ENCODE measurements at places on chromosomes 2 and 18. TPM values are rescaled to one million over a fixed set of nuclear protein-coding genes. Genes with fewer than 3 reads are reported as not detected.

GKN2 gene
- not detected for total RNA-seq

DNA sequence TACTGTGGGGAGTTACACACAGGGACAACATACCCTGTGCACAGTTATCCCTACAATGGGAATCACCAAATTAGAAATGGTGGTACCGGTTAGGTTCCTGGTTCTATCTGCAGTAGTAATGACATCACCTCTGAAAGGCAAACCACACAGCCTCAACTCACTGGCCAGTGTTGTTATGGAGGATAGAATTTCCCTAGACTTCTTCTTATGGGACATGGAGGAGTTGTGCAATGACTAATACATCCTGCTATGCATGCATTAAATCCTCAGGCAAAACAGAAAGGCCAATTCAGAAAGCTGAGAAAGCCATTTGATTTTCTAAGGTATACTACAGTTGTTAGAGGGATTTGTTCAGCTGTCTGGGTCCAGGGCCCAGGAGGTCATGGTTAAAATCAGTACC lies 439.3 kb downstream of the TMX3 start:
- no peaks in the 10 kb centered on the region for H3K27me3 ChIP-seq
- no peak overlapping the region for H3K27ac ChIP-seq
- no peak overlapping the region for H3K4me3 ChIP-seq
- no peak for DNase-seq
- no peaks in the 10 kb centered on the region for H3K4me1 ChIP-seq
- H3K36me3 ChIP-seq = no peaks in the 10 kb centered on the region

DNA sequence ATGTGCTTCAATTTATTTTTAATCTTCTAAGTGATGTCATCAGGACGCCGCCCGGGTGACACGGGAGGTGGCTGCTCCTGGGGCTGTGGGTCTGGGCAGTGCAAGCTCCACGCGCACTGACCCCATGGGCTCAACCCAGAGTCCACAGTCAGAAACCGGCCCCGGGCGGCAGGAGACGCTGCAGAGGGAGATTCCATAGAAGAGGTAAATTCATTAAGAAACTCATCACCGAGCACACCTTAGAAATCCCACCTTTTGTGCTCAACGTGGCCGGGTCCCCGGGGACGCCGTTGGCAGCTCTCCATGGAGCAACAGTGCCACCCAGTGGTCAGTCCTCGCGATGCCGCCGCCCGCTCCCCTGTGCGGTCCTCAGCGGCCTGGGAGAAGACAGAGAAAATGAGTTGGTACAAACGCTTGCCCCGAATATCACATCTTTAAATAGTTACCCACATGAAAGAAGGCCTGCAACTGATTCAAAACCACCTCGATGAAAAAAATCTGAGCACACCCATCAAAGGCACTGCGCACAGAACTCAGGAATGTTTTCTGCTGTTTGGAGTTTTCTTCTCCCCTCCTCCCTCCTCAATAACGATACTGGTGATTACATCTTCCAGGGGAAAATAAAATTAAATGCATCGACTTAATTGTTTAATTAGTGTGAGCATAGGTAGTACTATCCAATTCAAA lies 92.6 kb downstream of the CMPK2 start:
- H3K36me3 ChIP-seq = no peaks in the 10 kb centered on the region
- peak; percentile 68 for DNase-seq
- no peak overlapping the region for H3K4me3 ChIP-seq

GRCh38 chr18:75959150-75959549 lies 531.6 kb upstream of the SMIM21 start:
- no peak for DNase-seq
- no peaks in the 10 kb centered on the region for H3K27me3 ChIP-seq
- no peak overlapping the region for H3K27ac ChIP-seq
- no peak overlapping the region for H3K4me3 ChIP-seq

PIKFYVE gene
- total RNA-seq = 36.6 TPM

MPP4 gene
- not detected for total RNA-seq

DNA sequence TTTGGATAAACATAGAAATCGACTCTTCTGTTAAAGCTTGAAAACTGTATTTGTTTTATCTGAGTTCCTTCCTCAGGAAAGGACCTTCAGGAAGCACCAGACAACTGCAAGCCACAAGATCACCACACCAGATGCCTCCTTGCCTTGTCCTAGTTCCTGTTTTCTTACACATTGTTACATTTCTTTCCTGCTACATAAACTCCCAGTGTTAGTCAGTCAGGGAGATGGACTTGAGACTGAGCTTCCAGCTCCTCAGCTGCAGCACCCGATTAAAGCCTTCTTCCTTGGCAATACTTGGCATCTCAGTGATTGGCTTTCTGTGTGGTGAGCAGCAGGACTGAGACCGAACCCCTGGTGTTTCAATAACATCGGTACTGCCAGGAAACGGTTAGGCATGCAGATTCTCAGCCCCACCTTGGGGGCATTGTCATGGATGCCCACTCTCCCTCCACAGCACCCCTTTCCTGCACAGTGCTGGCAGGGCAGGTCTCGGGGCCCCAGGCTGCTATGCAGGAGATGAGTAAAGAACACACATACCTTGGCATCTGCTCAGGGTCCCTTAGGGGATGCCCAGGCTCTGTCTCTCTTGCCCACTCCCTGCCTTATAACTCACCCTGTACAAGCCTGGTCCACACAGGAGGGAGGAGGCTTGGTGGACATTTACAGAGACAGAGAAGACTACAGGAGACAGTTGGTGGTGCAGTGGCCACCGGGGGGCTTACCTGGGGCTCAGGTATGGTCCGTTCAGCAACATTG lies 32.6 kb downstream of the ANKMY1 start:
- H3K27ac ChIP-seq = no peak overlapping the region
- peak; percentile 6 for DNase-seq
- H3K4me3 ChIP-seq = no peak overlapping the region

GRCh38 chr2:179950391-179950790 lies 56.7 kb downstream of the CWC22 start:
- no peaks in the 10 kb centered on the region for H3K4me1 ChIP-seq
- DNase-seq = no peak
- H3K4me3 ChIP-seq = no peak overlapping the region
- H3K27me3 ChIP-seq = no peaks in the 10 kb centered on the region
- peaks cover 57% of the 10 kb centered on the region for H3K36me3 ChIP-seq

DNA sequence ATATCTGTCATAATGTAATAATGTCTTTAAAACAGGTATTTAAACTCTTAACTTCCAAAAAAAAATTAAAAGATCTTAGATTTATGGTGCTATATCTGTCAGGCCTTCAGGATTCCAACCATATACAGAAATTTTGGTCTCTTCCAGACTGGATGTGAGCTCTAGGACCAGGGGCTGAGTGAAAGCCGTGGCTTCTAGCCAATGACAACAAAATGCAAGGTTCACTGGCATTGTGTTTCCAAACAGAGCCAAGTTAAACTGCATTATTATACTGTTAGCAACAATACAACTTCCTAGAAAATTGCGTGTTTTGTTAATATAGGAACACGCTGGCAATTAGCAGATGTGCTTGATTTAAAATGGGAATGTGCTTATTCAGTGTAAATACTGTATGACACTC lies 809.8 kb upstream of the SOX11 start:
- H3K36me3 ChIP-seq = no peaks in the 10 kb centered on the region
- no peaks in the 10 kb centered on the region for H3K27me3 ChIP-seq
- H3K4me3 ChIP-seq = no peak overlapping the region
- DNase-seq = no peak
- H3K27ac ChIP-seq = no peak overlapping the region

DNA sequence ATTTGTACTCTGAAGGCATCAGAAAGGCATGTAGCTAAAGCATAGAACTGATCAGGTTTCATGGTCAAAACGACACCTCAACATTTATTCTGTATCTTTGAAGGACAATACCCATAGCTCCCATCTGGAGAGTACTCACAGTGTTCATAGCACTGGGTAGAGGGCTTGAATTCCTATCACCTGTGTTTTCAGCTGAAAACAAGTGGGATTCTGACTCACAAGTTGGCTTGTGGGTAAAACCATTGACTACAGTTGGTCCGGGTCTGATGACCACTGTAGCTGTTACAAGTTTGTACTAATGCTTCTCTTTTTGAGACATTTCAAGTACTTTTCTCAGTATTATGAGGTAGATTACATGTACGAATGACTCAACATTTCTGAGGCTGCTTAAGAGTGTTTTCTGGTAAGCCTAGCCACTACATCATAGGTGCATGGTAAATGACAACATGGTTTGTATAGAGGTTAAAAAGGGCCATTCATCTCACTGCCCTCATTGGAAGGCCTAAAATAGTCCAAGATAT lies 68.6 kb upstream of the PELI1 start:
- no peaks in the 10 kb centered on the region for H3K27me3 ChIP-seq
- peak overlapping the region; percentile 95 for H3K27ac ChIP-seq
- peak overlapping the region; percentile 52 for H3K4me3 ChIP-seq
- peaks cover 16% of the 10 kb centered on the region for H3K36me3 ChIP-seq
- peaks cover 59% of the 10 kb centered on the region for H3K4me1 ChIP-seq

TRABD2A gene
- total RNA-seq = 35.9 TPM

- H3K36me3 ChIP-seq = no peaks in the 10 kb centered on the region
- peaks cover 6% of the 10 kb centered on the region for H3K27me3 ChIP-seq
- H3K4me1 ChIP-seq = no peaks in the 10 kb centered on the region
- DNase-seq = no peak
Observed at GRCh38 chr2:85911814-85912692, 23.3 kb upstream of the ST3GAL5 start.

GRCh38 chr2:78024996-78025395 lies 502.8 kb upstream of the LRRTM4 start:
- H3K4me3 ChIP-seq = no peak overlapping the region
- H3K36me3 ChIP-seq = no peaks in the 10 kb centered on the region
- no peak overlapping the region for H3K27ac ChIP-seq
- H3K27me3 ChIP-seq = no peaks in the 10 kb centered on the region

CEBPZ gene
- 42.7 TPM for total RNA-seq

TRIM54 gene
- 0.13 TPM for total RNA-seq

GRCh38 chr2:100239486-100240210 lies 82.7 kb downstream of the LONRF2 start:
- no peak overlapping the region for H3K27ac ChIP-seq
- H3K4me1 ChIP-seq = peaks cover 10% of the 10 kb centered on the region
- no peak overlapping the region for H3K4me3 ChIP-seq
- H3K36me3 ChIP-seq = no peaks in the 10 kb centered on the region
- DNase-seq = no peak
- H3K27me3 ChIP-seq = no peaks in the 10 kb centered on the region

GRCh38 chr2:229688141-229688540 lies 26.2 kb downstream of the DNER start:
- no peaks in the 10 kb centered on the region for H3K4me1 ChIP-seq
- no peak overlapping the region for H3K4me3 ChIP-seq
- DNase-seq = no peak
- H3K27me3 ChIP-seq = peaks cover 11% of the 10 kb centered on the region

DNA sequence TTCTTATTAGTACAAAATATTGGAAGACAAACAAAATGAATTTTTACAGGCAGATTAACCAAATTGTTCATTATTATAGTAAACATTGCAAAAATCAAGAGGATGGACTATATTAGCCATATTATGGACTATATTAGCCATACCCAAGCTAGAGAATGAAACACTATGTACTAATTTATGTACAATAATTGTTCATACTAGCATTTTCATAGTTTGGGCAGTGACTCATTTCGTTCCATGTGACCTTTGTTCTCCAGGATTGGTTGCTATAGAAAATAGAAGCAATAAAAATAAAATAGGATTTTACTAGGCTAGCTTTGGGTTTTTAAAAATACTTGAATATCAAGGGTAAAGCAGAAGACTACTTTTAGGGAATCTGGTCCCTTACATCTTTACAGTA lies 176.8 kb downstream of the ZEB2 start:
- no peaks in the 10 kb centered on the region for H3K27me3 ChIP-seq
- no peak overlapping the region for H3K4me3 ChIP-seq
- H3K36me3 ChIP-seq = peaks cover 3% of the 10 kb centered on the region

ANXA4 gene
- 86.9 TPM for total RNA-seq

FLACC1 gene
- 2.7 TPM for total RNA-seq

DNA sequence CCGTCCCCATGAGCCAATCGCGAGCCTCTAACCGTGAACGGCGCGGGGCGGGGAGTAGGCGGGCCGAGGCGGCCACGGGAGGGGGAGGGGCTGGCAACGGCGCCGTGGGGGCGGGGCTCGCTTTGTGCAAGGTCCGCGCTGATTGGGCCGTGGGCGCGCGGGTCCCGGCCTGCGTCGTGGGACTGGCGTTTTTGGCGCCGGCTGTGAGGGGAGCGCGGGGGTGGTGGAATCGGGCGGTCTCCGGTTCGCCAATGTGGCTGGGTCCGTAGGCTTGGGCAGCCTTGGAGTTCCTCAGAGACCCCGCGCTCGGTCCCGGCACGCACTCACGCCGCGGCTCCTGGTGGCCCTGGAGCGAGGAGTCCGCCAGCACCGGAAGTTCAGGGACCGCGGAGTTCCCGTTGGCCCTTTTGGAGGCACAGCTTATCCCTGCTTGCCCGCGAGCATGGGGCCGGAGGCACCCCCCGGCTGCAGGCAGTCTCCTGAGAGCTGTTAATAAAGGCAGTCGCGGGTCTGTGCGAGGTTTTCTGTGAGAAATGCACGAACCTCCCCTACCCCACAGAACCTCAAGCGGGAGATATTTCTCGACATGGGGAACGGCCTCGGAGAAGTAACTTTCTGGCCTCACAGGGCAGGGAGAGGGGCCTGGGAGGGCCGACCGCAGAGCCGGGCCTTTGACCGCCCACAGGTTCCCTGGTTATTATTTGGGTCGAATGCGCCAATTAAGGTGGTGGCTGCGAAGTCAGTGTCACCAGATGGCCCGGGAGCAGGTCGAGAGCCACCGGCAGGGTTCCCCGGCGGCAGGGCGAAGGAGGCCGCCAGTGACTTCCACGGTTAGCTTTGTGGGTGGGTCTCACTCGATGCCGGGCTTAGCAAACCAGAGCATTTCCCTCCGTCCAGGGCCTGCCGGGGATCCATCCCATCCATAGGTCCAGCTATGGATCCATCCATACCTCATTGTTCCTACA lies 574 bp upstream of the NCL start:
- peak; percentile 99 for DNase-seq
- H3K4me3 ChIP-seq = peak overlapping the region; percentile 99
- peaks cover 39% of the 10 kb centered on the region for H3K36me3 ChIP-seq

GRCh38 chr2:36889795-36890194 lies 76.5 kb downstream of the STRN start:
- DNase-seq = no peak
- H3K4me1 ChIP-seq = peaks cover 8% of the 10 kb centered on the region
- no peak overlapping the region for H3K4me3 ChIP-seq
- H3K27me3 ChIP-seq = no peaks in the 10 kb centered on the region

- H3K4me1 ChIP-seq = peaks cover 9% of the 10 kb centered on the region
- H3K27me3 ChIP-seq = peaks cover 24% of the 10 kb centered on the region
- H3K4me3 ChIP-seq = no peak overlapping the region
- H3K27ac ChIP-seq = no peak overlapping the region
Observed at GRCh38 chr2:23509596-23510292, 124.8 kb downstream of the KLHL29 start.
